ENCODE measurements at places on chromosomes 7 and 10.

DNA sequence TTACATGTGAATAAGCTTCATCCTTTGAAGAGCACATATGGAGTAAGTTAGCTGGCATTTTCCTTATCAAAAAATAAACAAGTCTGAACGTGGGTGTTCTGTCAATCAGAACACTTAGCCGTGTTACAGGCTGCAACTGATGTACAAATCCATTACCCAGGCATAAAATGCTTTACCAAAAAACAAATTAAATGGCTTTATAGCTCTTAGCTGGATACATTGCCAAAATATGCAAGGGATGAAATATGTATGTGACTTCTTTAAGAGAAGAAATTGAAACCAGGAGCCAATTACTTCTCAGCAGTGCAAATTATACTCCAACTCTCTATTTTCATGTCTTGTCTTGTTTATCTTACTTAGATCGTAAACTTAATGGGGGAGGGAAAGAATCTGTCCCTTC, 214.8 kb downstream of the DGKB start:
- DNase-seq, result no peak

DNA sequence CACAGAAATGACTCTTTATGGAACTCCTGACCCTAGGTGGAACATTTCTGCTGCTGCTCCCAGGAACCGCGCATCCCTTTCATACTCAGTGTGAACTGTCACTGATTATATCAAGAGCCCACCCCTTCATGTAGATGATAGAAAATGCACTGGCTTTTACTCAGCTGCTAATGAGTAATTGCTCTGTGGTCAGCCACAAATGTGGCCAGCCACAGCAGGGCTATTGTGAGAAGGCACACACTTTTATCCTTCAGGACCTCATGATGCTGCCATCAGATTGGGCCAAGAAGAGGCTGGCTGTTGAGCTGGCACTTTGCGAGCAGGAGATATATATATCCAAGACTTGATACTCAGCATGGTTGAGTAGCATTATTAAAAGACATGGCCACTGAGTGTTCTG, 124.7 kb downstream of the CFAP58 start:
- no peak for DNase-seq

GRCh38 chr10:45471059-45471458, 97.0 kb downstream of the ALOX5 start:
- DNase-seq, result no peak

GRCh38 chr7:378041-378420, 88.1 kb downstream of the FOXL3 start:
- DNase-seq, result no peak

Measured in SW 1271 (cell line).